ENCODE measurements at places on chromosomes 1 and 21. TPM values are rescaled to one million over a fixed set of nuclear protein-coding genes. Genes with fewer than 3 reads are reported as not detected.

The MYBPH gene
- 0.38 TPM for total RNA-seq

The CAPN9 gene
- not detected for total RNA-seq

The NUP210L gene
- not detected for total RNA-seq

The RBBP4 gene
- 123 TPM for total RNA-seq

The ITLN2 gene
- total RNA-seq = not detected

The SLC5A9 gene
- total RNA-seq = not detected

The SPRR2G gene
- total RNA-seq = not detected

The HHIPL2 gene
- 5.8 TPM for total RNA-seq

The ASPM gene
- total RNA-seq = 77.6 TPM

The LYPD8 gene
- 0.46 TPM for total RNA-seq

DNA sequence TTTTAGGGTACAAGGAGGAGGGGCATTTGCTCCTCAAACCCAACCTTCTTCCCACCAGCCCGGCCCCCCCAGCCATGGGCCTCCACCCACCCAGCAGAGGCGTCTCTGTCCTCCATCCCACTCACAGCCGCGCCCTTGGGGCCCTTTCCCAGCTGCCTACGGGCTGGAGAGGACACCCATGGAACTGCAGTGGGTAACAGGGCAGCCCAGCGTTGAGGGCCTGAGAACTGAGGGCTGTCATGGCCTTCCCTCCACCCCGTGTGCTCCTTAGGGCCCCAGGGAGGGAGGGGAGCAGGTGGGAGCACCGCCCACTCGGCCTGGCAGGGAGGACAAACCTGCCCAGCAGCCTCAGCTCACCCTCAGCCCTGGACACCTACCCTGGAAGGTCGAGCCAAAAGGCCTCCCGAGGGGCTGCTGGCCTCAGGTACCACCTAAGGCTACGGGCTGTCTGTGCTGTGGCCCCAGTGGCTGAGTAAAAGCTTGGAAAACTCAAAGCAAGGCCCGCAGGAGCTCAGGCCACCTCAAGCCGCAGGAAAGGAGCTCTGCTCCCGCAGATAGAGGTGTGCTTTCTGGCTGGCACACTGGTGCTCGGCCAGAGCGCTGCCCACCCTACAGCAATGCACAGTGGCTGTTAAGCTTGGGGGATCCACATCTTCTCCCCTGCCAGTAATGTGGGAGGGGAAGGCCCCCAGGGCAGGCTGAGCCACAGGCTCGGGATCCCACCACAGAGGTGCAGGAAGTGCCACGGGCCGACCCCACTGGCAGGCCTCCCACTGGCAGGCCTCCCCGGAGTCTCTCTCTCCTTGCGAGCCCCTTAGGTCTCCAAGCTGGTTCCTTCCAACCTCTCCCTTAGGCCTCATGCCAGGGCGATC lies 2.2 kb upstream of the ARHGEF16 start:
- no peak for DNase-seq

DNA sequence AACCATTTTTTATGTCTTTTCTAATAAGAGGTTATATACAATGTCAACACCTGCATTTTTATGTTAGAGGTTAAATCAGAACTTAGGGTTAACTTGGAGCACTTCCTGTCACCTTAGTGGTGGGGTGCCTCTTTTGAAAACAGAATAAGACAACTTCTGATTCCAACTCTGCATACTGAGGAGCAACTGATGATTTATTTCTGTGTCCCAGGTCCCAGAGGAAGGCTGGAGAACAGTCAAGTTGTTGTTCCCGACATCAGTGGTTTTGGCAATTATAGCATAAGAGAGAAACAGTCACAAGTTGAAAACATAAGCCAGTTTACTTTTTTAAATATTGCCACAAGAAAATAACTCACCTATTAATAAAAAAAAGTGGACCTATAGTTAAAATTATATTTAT lies 871.0 kb upstream of the ADAMTS5 start:
- DNase-seq = no peak

- DNase-seq = peak; percentile 92
These were observed 25.1 kb upstream of the B3GALT2 start for GRCh38 chr1:193211539-193211938.

DNA sequence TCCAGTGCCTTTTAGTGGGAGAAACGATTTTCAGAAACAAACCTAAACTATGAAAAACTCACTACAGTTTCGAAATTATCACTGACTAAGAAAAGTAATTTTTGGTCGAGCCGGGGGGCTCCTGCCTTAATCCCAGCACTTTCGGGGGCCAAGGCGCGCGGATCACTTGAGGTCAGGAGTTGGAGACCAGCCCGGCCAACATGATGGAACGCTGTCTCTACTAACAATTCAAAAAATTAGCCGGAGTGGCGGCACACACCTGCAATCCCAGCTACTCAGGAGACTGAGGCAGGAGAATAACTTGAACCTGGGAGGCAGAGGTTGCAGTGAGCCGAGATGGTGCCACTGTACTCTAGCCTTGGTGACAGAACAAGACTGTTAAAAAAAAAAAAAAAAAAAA lies 3.0 kb downstream of the CFHR3 start:
- no peak for DNase-seq

GRCh38 chr21:34812504-34813265 lies 143.9 kb downstream of the CLIC6 start:
- peak; percentile 64 for DNase-seq

DNA sequence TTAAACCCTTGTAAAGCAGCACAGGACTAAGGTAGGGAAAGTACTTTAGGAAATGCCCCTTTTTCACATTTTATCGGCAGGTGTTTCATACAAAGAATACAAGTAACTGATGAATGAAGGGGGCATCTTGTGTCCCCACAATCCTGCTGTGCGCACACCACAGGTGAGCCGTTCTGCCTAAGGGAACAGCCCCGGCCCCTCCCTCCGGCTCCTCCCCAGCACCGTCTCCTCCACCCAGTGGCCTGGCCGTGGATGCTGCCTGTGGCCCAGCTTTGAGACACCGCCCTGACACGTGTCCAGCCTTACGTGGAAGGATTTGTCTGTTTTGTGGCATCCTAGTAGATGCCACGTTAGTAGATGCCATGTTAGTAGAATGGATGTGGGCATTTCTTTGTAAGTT lies 12.8 kb downstream of the FAAP20 start:
- DNase-seq = no peak

DNA sequence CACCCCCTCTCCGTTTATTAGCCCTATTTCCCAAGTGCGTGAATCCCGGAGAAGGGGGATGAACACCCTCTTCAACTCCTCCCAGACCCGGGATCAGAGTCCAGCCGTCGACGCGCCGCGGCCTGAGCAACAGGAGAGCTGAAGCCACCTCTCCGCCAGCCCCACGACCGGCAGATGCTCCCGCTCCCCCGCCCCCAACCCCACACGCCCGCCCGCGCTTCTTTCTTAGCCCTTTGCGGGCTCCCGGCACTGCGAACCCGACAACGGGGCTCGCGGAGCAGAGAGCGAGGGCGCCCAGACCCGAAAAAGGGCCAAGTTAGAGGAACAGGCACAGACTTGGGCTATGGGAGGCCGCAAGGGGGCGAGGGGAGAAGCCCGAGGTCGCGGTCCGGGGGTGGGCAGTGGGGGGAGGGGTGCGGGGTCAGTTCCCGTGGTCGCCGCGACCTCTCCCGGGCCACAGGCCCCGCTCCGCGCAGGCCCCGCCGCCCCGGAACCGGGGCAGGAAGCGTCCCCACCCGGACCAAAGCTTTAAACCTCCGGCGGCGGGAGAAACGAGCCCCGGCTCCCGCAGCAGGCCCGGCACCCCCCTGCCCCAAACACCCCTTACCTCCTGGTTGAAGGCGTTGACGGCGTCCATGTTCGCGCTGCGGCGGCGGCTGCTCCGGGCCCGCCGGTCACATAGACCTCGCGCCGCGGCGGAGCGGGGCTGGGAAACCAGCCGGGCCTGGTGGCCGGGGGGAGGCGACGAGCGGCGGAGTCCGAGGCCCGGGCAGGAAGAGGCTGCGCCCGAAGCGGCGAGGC lies 662 bp downstream of the SCAF4 start:
- DNase-seq = no peak

DNA sequence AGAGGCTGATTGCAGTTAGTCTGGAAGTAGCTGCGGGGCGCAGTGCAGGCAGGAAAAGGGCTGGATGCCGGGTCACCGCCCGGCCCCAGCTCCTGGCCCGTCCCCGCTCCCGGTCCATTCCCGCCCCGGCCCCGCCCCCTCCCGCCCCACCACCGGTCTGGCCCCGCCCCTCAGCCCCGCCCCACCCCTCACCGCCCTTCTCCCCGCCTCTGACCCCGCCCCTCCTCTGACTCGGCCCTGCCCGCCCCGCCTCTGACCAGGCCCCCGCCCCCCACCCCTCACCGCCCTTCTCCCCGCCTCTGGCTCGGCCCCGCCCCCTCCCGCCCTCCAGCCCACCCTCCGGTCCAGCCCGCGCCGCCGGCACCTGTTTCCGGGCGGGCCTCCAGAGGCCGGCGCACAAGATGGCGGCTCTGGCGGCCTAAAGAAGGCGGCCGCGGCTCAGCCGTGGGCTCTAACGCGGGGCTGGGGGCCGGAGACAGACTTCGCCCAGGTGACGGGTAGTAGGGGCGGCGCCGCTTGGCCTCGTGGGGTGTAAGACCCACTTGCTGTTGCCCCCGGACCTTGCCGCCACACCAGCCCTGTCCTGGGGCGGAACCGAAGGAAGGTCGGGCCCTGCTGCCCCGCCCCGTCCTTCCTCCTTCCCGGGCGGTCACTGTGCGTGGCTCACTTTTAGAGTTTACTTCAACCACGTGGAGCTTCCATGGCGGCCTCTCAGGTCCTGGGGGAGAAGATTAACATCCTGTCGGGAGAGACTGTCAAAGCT lies at the start of gene UBIAD1:
UBIAD1 (plus strand) TSS at position 367 of the 763 bp plus-strand sequence; CDS start at position 701, 334 bp downstream.
- peak; percentile 66 for DNase-seq

DNA sequence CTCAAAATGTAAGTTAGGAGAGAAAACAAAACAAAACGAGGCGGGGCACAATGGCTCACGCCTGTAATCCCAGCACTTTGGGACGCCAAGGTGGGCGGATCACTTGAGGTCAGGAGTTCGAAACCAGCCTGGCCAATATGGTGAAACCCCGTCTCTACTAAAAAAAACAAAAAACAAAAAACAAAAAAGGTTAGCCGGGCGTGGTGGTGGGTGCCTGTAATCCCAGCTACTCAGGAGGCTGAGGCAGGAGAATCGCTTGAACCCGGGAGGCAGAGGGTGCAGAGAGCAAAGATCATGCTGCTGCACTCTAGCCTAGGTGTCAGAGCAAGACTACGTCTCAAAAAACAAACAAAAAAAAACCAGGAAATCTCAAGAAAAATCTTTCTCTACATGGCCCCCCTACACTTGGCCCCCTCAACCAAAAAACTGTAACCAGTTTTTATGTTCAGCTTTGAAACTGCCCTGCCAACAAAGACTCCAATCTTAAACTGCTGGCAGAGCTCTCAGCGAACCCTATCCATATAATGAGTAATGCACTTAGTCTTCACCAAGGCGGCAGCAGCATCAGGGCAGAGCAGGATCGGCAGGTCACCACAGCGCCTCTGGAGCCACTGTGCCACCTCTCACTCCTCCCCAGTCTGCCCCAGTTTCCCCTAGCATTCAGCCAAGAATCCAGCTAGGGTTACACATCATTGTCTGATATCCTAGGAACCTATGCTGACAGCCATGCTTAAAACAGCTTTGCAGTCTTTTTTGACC lies 71.7 kb downstream of the JAK1 start:
- no peak for DNase-seq

DNA sequence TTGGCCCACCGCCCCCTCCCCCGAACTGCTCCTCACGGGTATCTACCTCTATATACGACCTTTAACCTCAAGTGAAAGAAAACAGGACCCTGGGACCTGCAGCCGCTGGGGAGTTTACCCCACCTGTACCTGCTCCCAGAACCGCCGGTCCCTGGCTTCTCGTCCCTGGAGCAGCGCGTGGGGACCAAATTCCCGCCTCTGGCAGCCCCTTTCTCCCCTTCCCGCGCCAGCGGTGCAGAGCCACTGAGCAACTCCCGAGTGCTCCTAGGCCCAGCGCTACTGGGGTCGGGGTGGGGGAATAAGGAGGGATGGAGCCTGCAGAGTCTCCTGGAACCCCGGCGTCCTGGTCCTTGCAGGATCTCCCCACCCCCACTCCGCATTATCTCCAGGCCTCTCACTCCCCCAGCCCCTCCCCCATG lies 1.6 kb downstream of the SYT6 start:
- DNase-seq = no peak

DNA sequence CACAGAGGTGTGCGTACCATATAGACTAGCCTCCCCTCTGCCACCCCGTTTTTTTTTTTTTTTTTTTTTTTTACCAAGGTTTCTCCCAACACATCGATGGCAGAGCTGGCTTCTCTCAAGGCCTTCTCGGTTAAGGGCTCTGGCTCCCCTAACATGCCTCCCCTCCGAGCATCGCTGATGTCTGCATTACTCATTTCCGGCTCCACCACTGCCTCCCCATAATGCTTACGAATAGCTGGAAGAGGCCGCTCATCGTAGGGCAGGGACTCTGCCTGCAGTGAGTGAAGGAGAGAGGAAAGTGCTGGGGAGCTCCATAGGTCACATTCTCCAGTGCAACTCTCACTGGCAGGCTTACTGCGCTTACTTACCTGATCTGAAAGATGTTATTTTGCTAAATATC lies 20.6 kb downstream of the CEP104 start:
- peak; percentile 27 for DNase-seq

- DNase-seq = no peak
These were observed 282.4 kb upstream of the SGIP1 start for GRCh38 chr1:66251546-66251945.

GRCh38 chr21:35081861-35082260 lies 32.8 kb upstream of the RUNX1 start:
- no peak for DNase-seq

GRCh38 chr1:34155860-34156259 lies 9.2 kb downstream of the CSMD2 start:
- peak; percentile 42 for DNase-seq

DNA sequence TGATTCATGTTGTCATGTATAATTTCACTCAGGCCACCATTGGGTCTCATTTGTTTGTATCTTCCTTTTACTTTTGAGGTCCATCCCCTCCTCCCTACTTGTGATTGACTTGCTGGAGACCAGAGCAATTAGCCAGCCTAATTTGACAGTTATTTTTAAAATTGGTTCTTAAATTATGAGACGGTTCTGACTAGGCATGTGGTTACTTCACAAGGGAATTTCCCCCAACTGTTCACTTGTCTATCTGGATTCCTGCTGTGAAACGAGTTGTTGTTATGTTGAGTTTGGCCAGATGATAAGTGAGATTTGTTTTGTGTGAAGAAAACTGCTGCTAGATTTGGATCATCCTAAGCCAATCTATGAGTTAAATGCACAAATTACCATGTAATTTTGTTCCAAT lies 359.1 kb downstream of the BARHL2 start:
- DNase-seq = peak; percentile 2

DNA sequence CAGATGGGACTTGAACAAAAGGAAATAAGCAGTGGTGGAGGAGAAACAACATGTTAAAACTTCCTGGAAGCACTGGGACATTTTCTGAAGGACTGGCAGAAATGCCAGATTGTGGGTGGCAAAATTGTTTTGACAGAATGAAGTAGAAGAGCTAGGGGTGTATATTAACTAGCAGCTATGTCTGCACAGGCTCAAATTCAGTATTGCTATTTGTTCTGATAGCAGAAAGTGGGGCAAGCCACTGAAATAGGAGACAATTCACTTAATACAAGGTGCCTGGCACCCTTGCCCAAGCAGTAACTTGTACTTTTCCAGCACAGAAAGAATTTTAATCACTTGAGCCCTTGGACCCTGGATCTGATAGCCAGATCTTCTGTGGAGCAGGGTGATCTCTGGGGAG lies 11.8 kb upstream of the PIGM start:
- DNase-seq = no peak

- no peak for DNase-seq
These were observed 55.5 kb downstream of the SIM2 start for GRCh38 chr21:36754241-36754898.
